CD4-positive, alpha-beta T cell treated with Interferon gamma for 1 hour (primary cell): ENCODE measurements at places on chromosomes 7 and 10.

- no peak for DNase-seq
These were observed 726.8 kb downstream of the PARD3 start for GRCh38 chr10:34088208-34088794.

DNA sequence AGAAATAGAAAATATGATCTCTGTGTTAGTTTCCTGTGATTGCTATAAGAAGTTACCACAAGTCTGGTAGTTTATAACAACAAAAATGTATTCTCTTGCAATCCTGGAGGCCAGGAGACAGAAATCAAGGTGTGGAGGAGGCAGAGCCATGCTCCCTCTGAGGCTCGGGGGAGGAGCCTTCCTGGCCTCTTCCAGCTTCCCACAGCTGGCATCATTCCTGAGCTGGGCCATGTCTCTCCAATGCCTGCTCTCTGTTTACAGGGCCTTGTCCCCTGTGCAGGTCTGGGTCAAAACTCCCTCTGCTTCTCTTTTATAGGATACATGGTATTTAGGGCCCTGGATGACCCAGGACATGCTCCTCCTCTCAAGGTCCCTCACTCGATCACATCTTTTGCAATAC, 81.3 kb upstream of the RET start:
- no peak for DNase-seq

- DNase-seq = no peak
These were observed 356.4 kb downstream of the TNS3 start for GRCh38 chr7:47225387-47226131.

GRCh38 chr7:2483494-2483893, 7.3 kb upstream of the GRIFIN start:
- no peak for DNase-seq

GRCh38 chr7:132575982-132576720, at the start of gene PLXNA4:
Gene PLXNA4, minus strand, starts transcription at chr7:132576470. Its CDS starts 67,777 bp downstream, at chr7:132508693.
- DNase-seq = no peak

GRCh38 chr10:31051703-31052102, 20.0 kb upstream of the ZNF438 start:
- DNase-seq = no peak
